ENCODE measurements at places on chromosomes 3 and 15.

- DNase-seq: no peak
These were observed 8.2 kb upstream of the FAM240A start for GRCh38 chr3:46604127-46604526.

DNA sequence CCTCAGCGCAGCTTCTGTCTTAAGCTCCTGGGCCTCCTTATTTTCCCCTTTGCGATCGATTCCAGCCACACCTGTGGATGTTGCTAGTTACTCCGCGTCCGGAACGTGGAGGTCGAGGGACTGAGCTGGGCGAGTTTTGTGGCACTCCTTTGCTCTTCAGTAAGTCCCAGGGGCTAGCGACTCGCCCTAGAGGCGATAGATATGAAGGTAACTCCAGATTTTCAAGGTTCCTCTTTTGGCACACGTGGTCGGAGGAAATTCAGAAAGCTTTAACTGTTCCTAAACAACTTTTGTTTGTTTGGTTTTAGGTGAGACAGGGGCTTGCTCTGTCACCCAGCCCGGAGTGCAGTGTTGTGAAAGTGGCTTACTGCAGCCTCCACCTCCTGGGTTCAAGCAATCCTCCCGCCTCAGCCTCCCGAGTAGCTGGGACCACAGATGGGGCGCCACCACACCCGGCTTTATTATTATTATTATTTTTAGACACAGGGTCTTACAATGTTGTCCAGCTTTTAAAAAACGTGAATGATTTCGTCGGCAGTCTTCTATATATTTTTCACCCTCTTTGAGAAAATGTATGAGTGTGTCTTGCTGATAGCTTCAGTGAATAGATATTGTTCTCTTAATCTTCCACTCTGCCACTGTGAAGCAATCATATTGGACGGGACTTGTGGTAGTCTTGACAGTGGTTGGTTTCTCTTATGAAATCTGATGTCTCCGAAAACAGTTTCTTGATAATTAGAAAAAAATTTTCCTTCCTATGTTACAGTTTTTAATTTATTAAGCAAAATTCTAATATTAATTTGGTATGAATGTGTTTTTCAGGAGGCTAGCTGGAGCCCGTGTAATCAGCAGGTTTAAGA is 785 bp downstream of the MFSD1 start:
- peak; percentile 13 for DNase-seq

DNA sequence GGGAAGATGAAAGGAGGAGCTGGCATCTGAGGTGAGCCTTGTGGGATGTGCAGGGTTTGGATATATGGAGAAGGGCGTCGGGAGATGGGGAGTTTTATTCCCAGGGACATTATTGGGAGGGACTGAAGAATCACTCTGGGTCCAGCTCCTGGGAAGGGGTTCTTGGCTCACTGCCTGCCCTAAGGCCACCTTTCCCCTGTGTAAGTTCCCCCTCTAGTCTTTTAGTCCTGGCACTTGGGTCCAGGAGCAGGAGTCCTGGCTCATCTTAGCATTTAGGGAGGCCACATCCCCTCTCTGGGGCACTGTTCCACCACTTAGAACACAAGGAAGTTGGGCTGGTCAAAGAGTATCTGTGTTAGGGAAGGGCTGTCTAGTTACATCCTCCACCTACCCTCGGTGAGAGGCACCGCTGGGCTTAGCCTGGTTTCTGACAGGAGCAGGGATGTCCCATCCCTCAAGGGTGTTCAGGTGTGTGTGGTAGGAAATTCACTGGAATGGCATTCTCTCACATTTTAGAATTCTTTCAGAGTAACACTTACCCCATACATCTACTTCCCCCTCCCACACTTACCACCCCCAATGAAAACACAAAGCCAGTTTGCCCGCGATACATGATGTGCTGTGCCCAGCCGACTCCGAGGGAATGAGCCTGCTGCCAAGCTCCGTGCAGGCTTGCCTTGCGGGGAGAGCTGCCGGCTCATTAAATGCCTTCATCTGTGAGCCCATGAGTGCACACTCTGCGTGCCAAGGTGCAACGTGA is 86.7 kb downstream of the FAM43A start:
- DNase-seq: no peak

DNA sequence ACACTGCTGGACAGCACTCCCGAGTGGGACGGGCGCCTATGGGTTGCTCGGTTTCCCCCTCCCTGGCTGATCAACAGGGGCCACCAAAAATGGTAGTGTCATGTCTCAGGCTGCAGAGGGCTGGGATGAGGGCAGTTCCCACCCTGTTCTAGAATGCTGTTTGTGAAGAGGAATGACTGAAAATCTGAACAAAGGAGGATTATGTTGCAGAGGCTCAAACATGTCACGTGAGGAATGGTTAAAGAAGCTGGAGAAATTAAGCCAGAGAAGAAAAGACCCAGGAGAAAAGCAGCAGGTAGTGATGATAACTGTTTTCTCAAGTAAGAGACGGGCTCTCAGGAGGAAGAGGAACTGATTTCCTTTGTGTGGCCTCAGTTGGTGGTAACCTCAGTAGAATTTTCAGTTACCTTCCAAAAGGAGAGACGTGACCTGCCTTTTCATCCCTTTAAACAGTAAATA is 10.4 kb downstream of the SPG21 start:
- DNase-seq: no peak

DNA sequence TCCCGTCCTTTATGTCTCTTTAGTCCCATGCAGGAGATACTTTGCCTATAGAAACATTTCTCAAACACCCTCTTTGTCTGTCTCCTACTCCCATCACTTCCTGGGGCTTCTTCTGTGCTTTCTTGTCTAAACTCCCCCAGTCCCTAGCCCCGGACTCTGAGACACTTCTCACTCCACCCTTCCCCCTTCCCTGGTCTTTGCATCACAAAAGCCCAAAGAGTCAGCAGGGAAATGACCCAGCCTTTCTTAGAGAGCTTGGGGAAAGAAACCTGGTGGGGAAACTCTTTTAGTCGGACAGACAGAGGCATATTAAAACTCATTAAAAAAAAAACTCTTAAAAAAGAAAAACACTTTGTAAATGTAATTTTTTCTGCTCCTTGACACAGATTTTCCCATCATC is 211.2 kb downstream of the TJP1 start:
- no peak for DNase-seq

GRCh38 chr15:29888646-29889045 is 66.4 kb upstream of the TJP1 start:
- no peak for DNase-seq

GRCh38 chr3:13745636-13746035 is 134.2 kb downstream of the WNT7A start:
- no peak for DNase-seq

- no peak for DNase-seq
These were observed 124.2 kb upstream of the SMAD3 start for GRCh38 chr15:66941108-66941711.

DNA sequence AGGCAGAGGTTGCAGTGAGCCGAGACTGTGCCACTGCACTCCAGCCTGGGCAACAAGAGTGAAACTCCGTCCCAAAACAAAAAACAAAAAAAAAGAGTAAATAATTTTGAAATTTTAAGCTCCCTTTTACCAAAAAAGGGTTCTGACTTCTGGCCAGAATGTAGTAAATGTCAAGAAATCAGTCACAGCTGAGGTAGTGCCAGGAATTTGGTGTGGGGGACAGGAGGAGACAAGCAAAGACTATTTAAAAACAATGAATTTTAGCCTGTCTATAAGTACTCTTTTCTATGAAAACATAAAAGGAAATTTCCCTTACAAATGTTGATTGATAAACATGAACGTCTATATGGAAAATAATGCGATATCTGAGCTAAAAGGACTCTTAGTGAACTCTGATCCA is 363.7 kb downstream of the FHIT start:
- no peak for DNase-seq

- no peak for DNase-seq
These were observed 121.9 kb downstream of the CHSY1 start for GRCh38 chr15:101129851-101130380.

GRCh38 chr15:44215594-44215993 is 20.5 kb upstream of the FRMD5 start:
- DNase-seq: no peak

- DNase-seq: no peak
These were observed 121.5 kb downstream of the XXYLT1 start for GRCh38 chr3:195149292-195150030.

GRCh38 chr3:2082871-2083480 is 15.7 kb upstream of the CNTN4 start:
- no peak for DNase-seq

DNA sequence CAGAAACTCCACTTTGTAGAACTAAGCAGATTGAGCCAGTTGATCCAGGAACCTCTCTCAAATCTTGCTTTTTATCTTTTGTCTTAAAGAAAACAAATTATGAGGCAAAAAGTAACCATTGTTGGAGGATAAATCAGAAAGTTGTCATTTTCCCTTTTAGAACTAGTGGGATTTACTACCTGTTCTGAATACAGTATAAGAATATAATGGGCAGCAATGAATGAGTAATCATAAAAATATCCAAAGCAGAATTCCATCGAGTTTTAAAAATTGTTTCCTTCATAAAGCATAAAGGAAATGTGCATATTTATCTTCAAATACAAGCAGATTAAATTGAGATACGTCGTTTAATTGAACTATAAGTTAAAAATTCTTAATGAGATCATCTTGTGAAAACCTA is 15.9 kb upstream of the ANO10 start:
- DNase-seq: no peak

DNA sequence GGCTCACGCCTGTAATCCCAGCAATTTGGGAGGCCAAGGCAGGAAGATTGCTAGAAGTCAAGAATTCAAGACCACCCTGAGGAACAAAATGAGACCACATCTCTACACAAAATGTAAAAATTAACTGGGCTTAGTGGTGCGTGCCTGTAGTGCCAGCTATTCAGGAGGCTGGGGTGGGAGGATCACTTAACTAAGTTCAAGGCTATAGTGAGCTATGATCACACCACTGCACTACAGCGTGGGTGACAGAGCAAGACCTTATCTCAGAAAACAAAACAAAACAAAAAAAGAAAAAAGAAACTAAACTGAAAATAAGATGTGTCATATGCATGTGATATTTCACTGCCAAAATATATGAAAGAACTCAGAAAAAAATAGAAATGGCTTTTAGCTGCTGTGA is 243.3 kb upstream of the CCDC54 start:
- DNase-seq: no peak

GRCh38 chr3:184629555-184630160 is 68.1 kb downstream of the EPHB3 start:
- DNase-seq: no peak

DNA sequence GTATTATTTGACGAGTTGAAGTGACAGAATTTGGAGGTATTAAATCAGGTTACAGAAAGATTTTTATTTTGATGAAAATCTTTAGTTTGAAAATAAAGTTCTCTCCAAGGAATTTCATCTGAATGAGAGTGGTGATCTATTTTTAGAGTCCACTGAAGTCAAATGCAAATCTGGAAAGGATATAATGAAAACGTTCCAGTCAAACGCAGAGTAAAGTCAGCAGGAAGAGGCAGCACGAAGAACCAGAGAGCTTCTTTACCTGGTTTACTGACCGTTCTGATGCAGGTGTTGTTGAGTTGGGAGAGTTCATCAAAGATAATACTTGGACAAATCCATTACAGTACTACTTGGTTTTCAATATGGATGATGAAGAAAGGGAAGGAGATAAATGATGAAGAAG is 8.7 kb downstream of the P2RY14 start:
- DNase-seq: no peak

DNA sequence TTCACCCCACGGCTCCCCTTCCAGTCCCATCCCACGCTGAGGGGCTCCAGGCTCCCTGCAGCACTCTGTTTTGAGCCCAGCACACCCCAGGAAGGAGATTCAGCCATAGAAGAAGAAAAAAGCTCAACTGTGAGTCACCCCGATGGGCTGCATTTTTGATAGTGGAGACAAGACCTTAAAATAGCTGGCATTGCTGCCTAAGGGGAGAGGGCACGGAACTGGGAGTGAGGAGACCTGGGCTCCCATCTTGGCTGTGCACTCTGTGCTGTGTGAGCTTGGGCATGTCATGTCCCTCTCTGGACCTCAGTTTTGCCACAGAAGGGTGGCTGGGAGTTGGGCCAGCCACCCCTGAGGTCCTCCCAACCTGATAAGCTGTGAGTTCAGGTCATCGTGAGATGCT is 57.2 kb upstream of the SMAD6 start:
- no peak for DNase-seq

- no peak for DNase-seq
These were observed 80.8 kb upstream of the PEX5L start for GRCh38 chr3:180117381-180118163.

DNA sequence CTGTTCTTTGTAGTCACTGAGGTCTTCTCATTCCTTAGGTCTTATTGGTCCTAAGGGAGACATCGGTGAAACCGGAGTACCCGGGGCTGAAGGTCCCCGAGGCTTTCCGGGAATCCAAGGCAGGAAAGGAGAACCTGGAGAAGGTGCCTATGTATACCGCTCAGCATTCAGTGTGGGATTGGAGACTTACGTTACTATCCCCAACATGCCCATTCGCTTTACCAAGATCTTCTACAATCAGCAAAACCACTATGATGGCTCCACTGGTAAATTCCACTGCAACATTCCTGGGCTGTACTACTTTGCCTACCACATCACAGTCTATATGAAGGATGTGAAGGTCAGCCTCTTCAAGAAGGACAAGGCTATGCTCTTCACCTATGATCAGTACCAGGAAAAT is 11.6 kb downstream of the ADIPOQ start:
- DNase-seq: no peak

- peak; percentile 12 for DNase-seq
These were observed 333.4 kb downstream of the THSD4 start for GRCh38 chr15:71448688-71449114.

DNA sequence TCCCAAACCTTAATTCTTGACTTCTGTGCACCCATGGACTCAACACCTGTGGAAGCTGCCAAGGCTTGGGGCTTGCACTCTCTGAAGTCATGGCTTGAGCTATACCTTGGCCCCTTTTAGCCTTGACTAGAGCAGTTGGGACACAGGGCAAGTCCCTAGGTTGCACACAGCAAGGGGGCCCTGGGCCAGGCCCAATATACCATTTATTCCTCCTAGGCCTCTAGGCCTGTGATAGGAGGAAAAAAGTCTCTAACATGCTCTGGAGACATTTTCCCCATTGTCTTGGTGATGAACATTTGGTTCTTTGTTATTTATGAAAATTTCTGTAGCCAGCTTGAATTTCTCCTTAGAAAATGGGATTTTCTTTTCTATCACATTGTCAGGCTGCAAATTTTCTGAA is 186.1 kb downstream of the SEMA6D start:
- DNase-seq: no peak

- DNase-seq: no peak
These were observed 133.3 kb upstream of the SLC24A5 start for GRCh38 chr15:47987461-47987860.

- no peak for DNase-seq
These were observed 326.7 kb upstream of the TBL1XR1 start for GRCh38 chr3:177523872-177524438.

DNA sequence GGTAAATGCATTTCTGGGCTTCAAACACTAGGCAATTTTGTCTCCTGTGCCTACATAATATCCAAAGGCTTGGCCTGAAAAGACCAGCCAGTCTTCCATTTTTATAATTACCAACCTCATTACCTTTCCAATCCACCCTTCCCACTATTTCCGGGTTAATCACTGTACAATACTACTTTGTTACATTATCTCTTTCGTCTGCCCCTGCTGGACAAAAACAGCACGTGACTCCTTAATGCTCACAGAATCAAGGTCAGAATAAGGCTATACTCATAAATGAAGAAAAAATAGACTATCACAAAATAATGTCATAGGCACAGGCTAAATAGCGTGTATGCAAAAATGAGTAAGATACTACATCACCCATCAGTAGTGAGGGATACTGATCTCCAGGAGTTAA is 40.1 kb downstream of the ABI3BP start:
- DNase-seq: no peak

- no peak for DNase-seq
These were observed 243.1 kb upstream of the LRRFIP2 start for GRCh38 chr3:37417297-37418082.

GRCh38 chr3:249587-250262 is 53.2 kb downstream of the CHL1 start:
- no peak for DNase-seq
